Amygdala (tissue), 56 donors: ENCODE measurements at places on chromosomes 4 and X.

GRCh38 chrX:15946783-15947580 is 92.4 kb upstream of the AP1S2 start:
- no peak for DNase-seq

- no peak for DNase-seq
Observed at GRCh38 chr4:6747294-6748051, 31.5 kb downstream of the BLOC1S4 start.

DNA sequence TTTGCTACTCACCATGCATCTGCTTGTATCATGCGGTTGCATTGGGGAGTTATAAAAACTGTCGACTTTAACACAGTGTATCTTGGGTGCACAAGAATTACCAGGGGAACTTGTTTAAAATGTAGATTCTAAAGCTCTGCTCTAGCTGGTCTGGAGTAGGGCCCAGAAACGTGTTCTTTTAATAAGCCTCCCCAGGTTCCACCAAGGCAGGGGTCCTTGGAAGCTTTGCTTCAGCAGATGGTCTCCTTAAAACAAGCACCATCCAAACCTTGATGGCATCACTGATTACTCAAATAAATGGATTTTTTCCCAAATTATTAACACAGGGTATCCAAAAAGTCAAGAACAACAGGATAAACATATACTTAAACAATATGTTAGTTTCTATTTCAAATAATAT is 120.2 kb upstream of the NDP start:
- DNase-seq = no peak

DNA sequence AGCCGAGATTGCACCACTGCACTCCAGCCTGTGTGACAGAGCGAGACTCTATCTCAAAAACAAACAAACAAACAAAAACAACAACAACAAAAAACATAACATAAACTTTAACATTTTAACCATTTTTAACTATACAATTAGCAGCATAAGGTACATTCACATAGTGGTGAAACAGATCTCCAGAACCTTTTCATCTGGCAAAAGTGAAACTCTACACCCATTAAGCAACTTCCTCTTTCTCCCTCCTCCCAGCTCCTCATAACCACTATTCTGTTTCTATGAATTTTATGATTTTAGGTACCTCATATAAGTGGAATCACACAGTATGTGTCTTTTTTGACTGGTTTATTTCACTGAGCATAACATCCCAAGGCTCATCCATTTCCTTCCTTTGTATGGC is 103.6 kb downstream of the FAM13A start:
- no peak for DNase-seq

DNA sequence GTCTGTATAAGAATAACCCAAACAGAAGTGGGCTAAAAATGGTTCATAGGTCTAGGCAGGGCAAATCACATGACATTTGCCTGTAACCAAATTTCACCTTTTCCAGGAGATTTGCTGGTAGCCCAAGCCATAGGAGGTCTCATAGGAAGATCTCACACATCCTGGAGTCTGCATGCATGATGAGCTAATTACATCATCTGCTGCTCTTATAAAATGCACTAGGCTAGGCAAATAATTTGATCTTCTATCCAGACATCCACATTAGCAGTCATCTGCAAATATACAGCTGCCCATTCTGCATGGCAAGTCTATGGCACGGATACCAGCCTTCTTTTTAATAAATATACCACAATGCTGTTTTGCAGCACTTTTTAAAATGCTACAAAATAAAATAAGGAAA is 87.2 kb downstream of the MAPK10 start:
- no peak for DNase-seq

- no peak for DNase-seq
Observed at GRCh38 chrX:109783701-109784079, 50.6 kb upstream of the ACSL4 start.

DNA sequence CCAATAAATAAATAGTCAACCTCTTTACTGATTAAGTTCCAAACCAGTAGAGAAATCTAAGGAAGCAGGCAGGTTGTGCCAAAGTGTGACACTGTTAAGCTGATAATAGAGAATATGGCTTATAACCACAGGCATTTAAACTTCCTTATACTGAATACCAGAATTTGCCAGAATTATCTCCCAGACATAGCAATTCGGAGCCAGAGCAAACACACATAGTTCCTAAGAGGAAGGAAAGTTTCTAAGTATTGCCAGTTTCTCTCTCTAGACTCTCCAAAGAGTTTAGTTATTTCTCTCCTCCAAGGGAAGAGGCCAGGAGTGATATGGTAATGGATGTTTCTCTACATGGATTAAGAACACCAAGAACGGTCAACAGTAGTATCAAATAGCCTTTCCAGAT is 191.7 kb upstream of the CPEB2 start:
- no peak for DNase-seq

- DNase-seq = no peak
Observed at GRCh38 chrX:48468693-48469691, 1.1 kb downstream of the SLC38A5 start.

DNA sequence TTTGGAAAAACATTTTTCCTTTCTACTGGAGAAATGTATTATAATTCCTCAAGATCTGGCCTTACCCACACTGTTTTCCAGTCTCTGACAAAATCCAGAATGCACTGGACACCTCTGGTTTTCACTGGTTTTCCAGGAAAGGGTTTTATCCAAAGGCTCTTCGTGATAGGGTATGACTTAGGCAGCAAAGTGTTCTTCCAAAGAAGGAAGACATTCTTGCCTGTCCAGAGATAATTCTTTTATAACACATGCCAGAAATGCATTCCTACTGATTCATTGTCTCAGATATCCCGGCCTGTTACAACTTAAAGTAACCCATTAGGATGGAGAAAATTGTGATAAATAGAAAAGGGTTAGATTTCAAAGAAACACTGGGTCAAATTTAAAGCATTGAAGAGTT is 2343.1 kb downstream of the PCDH7 start:
- DNase-seq = no peak

- no peak for DNase-seq
Observed at GRCh38 chr4:62285026-62285425, 1084.9 kb downstream of the ADGRL3 start.

GRCh38 chrX:130109429-130110378 is 593 bp downstream of the ELF4 start:
- no peak for DNase-seq

DNA sequence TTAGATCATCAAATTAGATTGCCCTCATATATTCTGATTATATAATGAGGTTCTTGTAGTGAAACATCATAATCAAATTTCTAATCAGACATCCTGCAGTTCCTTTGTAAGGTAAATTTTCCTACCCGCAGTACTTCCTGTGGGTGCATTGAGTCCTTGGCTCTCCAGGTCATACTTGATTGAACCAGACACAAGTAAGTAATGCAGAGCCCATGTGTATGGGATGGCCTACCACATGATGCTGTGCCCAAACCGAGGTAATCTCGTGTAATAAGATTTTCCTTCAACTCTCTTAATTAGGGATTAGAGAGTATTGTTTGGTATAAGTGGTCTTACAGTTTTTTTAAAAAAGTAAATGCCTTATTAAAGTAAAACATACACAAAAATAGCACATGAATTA is 1841.8 kb downstream of the PCDH7 start:
- no peak for DNase-seq

DNA sequence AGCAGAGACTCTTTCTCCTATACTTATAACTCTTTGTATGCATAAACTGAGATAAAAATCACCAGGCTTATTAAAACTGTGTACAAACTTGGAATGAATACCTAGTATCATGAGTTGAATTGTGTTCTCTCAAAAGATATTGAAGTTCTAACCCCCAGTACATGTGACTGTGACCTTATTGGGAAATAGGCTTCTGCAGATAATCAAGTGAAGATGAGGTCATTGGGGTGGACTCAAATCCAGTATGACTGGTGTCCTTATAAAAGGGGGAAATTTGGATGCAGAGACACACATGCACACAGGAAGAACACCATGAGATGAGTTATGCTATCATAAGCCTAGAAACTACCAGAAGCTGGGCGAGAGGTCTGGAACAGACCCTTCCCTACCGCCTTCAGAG is 26.2 kb downstream of the ZNF827 start:
- DNase-seq = no peak

- no peak for DNase-seq
Observed at GRCh38 chr4:11468901-11469300, 40.2 kb upstream of the HS3ST1 start.

GRCh38 chr4:102493257-102493656 is 7.9 kb upstream of the NFKB1 start:
- DNase-seq = no peak

- no peak for DNase-seq
Observed at GRCh38 chr4:183635321-183635720, 23.7 kb downstream of the RWDD4 start.

DNA sequence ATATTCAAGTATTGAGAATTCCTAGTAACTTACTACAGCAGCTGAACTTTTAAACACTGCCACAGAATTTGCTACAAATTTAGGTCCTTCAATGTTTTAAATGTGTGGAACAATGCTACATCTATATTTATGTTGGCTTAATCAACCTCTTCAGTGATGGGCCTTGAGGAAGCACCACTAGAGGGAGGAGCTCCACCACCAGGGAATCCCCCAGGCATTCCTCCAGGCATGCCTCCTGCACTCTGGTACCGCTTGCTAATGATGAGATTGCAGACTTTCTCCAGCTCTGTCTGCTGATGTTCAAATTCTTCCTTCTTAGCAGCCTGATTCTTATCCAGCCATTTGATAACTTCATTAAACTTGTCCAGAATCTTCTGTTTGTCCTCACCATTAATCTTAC is 190.8 kb downstream of the HTR2C start:
- DNase-seq = no peak

GRCh38 chr4:152738827-152739226 is 40.7 kb downstream of the TIGD4 start:
- DNase-seq = no peak

DNA sequence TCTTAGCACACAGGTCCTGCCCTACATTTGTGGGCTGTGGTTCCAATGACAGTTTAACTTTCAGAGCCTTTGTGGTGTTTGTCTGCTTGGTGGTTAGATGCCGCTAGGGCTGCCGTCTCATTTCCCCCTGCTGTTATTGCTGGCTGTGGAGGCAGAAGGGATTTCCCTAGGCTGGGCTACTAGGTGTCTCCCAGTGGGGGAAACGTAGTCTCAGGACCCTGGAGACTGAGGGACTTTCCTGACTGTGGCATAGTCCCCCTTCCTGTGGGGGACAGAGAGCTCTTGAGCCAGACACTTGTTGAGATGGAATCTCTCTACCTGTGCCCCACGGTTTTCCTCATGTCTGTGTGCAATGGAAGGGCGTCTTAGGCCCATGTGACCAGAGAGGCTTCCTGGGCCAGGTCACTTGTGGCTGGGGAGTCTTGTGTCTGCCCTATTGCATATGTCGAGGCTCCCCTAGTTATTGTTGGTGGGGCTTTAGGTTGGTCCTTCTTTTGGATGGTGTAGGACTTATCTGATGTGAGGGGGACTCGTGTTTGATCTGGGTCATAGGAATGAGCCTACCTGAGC is 68.2 kb downstream of the ARHGAP10 start:
- DNase-seq = no peak

GRCh38 chrX:72029483-72030411 is 102.0 kb downstream of the RTL5 start:
- no peak for DNase-seq

- DNase-seq = no peak
Observed at GRCh38 chr4:6008092-6008551, 10.1 kb downstream of the C4orf50 start.

DNA sequence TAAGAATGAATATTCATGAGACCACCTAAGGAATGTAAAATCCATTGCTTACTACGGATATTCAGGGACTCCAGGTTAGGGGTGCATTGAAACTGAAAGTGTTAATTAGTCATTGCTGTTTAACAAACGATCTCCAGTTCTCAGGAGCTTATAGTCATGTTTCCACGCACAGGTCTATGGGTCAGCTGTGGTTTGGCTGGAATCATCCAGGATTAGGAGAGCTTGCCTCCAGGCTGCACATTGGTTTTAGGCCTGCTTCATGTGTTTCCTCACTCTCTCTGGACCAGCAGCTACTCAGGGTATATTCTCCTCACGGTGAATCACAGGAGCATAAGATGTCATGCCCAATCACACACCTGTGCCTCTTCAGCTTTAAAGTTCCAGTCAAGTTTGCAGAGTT is 98.9 kb downstream of the ATXN3L start:
- no peak for DNase-seq

GRCh38 chrX:123830309-123830708 is 29.5 kb upstream of the XIAP start:
- DNase-seq = no peak

DNA sequence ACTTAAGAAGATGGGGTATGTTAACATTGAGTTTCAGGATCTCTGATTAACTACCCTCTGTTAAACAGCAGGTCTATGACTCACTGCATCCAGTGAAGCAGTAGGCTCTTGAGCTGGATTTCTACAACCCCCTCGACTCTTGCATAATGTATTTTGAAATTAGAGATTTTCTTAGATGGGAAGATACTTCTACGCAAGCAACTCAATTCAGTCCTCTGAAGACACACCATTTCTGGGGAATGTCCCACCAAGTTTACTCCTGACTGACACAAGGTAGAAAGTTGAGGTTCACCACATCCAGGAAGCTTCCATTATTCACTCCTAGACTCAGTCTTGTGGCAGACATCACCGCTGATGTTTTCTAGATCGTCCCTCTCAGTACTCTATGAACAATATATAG is 12.9 kb downstream of the PALLD start:
- DNase-seq = no peak

DNA sequence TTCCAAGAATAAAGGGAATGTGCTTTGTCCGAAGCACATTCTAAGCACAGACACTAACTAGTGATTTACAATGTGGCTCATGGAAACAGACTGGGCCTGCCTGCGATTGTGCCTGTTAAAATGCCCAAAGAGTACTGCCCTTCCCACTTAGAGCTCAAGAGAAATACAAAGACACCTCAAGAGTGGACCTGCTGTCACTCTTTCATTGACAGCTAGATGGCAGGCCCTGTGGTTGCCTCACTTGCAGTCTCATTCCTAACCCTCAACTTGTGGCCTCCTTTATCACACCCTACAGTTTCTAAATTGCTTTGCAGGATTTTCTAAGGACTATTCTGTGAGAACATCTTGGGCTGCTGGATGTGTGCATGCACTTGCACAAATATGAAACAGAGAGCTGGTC is 331.0 kb upstream of the EMCN start:
- DNase-seq = no peak

- no peak for DNase-seq
Observed at GRCh38 chr4:36332782-36333131, 51.3 kb downstream of the DTHD1 start.

GRCh38 chr4:37567836-37568235 is 118.3 kb downstream of the RELL1 start:
- DNase-seq = no peak

- DNase-seq = no peak
Observed at GRCh38 chrX:105221374-105221773, 880 bp upstream of the TEX13A start.
